ENCODE measurements at places on chromosomes 2 and 18. TPM values are rescaled to one million over a fixed set of nuclear protein-coding genes. Genes with fewer than 3 reads are reported as not detected.
A peak's percentile ranks its signal among the peaks of the same experiment; 100 is the strongest.

The CCBE1 gene
- under 0.01 TPM for total RNA-seq

The NAT8 gene
- total RNA-seq, result not detected

GRCh38 chr18:3397786-3398185 lies 52.2 kb upstream of the TGIF1 start:
- DNase-seq, result no peak

- no peak for DNase-seq
Observed at GRCh38 chr18:58549814-58550339, 79.0 kb downstream of the ALPK2 start.

The SOCS6 gene
- 14.2 TPM for total RNA-seq

GRCh38 chr2:100041946-100042345 lies 100.4 kb downstream of the AFF3 start:
- DNase-seq, result no peak

The TMEM17 gene
- total RNA-seq, result 1.1 TPM

The LYG2 gene
- not detected for total RNA-seq

DNA sequence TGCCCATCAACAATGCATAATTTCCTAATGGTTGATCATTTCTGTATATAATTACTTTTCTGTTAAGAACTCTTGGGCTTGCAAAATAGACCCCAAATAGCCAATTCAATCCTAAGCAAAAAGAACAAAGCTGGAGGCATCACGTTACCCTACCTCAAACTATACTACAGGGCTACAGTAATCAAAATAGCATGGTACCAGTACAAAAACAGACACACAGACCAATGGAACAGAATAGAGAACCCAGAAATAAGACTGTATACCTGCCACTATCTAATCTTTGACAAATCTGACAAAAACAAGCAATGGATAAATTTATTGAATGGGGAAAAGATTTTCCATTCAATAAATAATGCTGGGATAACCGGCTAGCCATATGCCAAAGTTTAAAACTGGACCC lies 78.8 kb downstream of the NR4A2 start:
- DNase-seq, result no peak

- no peak for DNase-seq
Observed at GRCh38 chr2:129909651-129910418, 69.6 kb upstream of the RAB6C start.

DNA sequence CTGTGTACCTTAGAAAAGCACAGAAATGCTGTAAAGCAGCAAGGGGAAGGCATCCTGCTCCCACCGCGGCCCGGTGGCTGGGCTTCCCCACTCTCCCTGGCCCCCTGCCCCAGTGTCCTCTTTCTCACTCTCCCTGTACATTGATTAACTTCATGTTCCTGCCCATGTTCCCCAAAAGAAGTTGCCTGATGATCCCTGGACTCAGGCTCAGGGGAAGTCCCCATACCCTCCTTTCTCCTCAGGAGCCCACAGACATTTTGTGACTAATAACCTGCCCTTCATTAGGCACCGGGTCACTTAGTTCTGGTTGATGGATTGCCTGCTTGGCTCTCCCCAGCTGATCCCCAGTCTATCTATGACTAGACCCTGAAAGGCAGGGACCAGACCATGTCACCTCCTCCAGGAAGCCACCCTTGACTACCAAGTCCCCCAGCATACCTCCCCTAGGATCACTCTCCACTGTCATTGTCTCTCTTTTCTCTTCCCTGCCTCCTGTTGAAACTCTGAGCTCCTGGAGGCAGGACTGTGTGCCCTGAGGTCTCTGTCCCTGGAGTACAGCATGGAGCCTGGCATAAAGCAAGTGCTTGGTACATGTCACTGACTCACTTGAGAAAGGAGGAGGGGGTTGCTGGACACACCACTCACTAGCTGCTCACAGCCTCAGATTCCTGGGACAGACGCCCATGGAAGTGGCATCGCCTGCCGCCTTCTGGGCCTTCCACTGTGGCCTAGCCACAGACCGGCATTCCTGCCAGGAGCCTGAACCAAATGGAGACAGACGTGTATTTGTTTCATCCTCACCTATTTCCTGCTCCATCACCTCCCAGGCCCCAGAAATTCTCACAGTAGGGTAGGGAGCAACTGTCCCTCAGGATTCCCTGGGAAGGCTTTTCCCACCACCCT lies 13.5 kb downstream of the MALL start:
- peak; percentile 32 for DNase-seq

The NOSTRIN gene
- total RNA-seq, result 0.40 TPM

The HOXD10 gene
- 4.4 TPM for total RNA-seq

GRCh38 chr2:20224164-20224715 lies 690 bp downstream of the SDC1 start:
- no peak for DNase-seq

- no peak for DNase-seq
Observed at GRCh38 chr2:203440671-203441070, 94.4 kb downstream of the RAPH1 start.

GRCh38 chr2:20150806-20151571 lies 73.9 kb downstream of the SDC1 start:
- no peak for DNase-seq

- DNase-seq, result peak; percentile 68
Observed at GRCh38 chr2:73112026-73112912, 479 bp downstream of the RAB11FIP5 start.

The ITPRIPL1 gene
- total RNA-seq, result 2.0 TPM

The CCDC141 gene
- 0.87 TPM for total RNA-seq

GRCh38 chr2:152335726-152336118 lies 748 bp downstream of the FMNL2 start:
- no peak for DNase-seq

DNA sequence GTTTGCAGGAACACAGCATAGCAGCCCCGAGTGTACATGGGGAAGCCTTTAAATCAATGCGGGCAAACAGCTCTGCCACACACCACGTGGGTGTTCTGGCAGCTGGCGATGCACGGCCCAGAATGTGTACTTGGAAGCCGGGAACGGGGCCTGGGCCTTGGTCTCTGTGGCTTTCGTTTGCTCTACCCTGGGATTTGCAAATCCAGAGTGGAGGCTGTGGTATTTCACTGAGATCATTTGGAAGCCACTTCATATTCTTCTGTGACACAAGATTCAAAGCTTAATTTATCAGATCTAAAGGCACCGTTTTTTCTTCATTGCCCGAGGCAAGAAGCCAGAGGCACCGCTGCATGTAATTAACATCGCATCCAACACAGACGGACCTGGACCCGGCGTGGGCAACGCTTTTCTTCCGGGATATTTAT lies 246.3 kb upstream of the MYT1L start:
- DNase-seq, result no peak

DNA sequence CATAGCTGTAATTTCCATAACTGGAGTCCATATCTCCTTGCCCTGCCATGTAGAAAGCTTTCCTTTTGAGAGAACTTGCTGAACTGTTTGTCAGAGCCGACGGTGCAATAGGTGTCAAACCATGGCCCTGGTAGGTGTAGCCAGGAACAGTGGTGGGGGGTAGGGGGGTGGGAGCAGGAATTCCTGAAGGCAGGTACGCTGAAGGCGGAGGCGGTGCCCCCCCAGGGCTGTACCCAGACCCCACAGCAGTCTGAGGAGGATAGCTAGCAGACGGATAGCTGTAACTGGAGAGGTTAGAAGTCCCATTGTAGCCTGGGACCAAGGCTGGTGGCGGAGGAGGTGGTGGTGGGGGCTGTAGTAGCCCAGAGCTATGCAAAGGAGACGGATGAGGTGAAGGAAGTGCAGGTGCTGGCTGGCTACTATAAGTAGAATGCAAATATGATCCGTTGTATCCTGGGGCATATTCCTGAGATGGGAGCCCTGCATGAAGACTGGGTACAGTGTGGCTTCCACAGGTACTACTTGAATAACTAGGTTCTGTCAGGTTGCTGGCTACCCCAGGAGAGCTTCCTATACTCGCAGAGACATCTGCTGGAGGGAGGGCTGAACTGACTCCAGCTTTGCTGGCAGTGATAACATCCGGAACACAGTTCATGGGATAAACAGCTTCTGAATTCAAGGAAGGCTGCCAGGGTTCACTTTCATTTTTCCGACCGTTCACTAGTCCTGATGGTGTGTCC lies 124.8 kb downstream of the FIGN start:
- peak; percentile 3 for DNase-seq

DNA sequence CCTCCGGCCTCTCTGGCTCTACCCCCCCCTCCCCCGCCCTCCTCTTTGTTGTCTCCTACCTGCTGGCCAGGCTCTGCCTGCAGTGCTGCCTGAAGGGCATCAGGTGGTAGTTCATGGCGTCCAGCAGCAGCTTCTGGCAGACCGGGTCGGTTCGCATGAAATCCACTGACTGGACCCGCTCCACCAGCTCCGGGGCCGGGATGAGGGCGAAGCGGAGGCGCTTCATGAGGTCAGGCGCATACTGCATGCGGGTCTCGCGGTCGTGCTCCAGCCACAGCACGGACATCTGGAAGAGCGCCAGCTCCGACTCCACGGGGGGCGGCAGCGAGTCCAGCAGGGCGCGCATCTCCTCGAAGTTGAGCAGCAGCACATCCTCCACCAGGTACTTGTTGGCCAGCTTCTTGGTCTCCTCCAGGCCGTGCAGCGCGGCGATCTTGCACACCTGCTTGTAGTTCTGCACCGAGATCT lies 3.2 kb downstream of the KLHL14 start:
- peak; percentile 20 for DNase-seq

- DNase-seq, result no peak
Observed at GRCh38 chr2:159126432-159127022, 158.1 kb downstream of the TANC1 start.

The VWC2L gene
- not detected for total RNA-seq

DNA sequence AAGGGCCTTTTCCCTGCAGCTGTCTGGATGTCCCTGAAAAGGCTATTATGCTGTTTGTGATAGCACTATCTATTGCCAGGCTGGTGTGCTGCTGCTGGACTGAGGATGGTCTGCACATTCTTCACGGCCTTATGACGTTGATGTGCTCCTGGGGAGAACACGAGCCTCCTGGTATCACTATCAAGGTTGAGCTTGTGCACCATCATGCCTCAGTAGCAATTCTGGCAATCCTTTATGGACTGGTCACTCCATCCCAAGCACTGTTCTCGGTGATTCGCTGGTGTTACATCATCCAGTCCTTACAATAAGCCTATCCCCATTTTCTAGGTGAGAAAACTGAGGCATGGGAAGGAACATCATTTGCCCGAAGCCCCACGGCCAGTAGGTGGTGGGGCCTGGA lies 18.2 kb upstream of the CCBE1 start:
- no peak for DNase-seq

The THSD7B gene
- total RNA-seq, result not detected

DNA sequence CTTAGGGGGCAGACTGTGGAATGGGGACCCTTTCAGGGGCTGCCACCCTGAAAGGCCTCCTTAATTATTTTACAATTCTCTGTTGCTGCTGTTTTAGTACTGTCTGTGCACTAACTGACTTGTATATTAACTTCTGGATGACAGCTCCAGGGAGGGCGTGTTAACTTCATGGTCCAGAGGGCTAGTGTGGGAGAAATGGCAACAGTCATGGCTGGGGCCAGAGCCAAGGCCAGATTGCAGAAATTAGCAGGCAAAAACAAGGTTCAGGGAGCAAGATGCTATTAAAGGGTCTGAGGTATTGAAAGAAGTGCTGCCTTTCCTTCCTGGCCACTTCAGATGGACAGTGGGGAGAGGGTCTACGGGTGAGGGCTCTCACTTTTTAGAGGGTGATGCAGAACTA lies 9.1 kb downstream of the WIPF1 start:
- no peak for DNase-seq

GRCh38 chr18:12628706-12629702 lies 28.9 kb downstream of the SPIRE1 start:
- DNase-seq, result peak; percentile 76

DNA sequence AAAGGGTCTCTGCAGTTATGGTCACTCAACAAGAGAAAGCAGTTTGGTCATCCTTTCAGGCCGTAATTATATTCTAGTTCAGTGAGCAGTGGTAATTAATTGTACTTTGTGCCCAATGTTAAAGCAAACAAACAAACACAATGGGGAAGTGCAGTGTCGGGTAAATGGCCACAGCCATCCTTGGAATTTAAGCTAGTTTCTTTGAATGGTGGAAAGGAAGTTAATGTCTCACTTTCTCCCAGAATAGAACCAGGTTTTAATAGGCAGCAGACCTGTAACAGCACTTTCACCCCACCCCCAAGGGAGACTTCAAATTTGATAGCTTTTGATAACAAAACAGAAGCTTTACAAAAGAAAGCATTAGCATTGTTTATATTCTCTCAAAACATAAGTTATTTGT lies 20.0 kb upstream of the ITGAV start:
- DNase-seq, result no peak

DNA sequence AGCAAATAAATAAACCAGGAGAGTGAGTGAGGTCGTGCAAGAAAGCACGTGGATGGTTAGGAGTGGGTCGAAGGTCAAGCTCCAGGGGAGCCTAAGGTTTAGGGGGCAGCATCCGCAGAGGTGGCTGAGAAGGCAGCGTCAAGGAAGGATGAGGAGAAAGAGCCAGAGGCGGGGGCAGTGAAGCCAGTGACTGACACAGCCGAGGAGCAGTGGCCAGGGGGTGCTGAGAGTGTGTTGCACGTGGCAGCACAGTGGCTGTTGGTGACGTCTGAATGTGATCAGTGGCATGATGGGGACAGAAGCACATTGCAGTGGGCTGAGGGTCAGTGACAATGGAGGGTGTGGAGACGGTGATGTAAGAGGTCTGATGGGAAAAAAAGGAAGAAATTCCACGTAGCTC lies 13.7 kb upstream of the FHL2 start:
- no peak for DNase-seq

The ERBB4 gene
- total RNA-seq, result under 0.01 TPM

GRCh38 chr2:219198974-219199373 lies 7.6 kb upstream of the ZFAND2B start:
- DNase-seq, result no peak

DNA sequence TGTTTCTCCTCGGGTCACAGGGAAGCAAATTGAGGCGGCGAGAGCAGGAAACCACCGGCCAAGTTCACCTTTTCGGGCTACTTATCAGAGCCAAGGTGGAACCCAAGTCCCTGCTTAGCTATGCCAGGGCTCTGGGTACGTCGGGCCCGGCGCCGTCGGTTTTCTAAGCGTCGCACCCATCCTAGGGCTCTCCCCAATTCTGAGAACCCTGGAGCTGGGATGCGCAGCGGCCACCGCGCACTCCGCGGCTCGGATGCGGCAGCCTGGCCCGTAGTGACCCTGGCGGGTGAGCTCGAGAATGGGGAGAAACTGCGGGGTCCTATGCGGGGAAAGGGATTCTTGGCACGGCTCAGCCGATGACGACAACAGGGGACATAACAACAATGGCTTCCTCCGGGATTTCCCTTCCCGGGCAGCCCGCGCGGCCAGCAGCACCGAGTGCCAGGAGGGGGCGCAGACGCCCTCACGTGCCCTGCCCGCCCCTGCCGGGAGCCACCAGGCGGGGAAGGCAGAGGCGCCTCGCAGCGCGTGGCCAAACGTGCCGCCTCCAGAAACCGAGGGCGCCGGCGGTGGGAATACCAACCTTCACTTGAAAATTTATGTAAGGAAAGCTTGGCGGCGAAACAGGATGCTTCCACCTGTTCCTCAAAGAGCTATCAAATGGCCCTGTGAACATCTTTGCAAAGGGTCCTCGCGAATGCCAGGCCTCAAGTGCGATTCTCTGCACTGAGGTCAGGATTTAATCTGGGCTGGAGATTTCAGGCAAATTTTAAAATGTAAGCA lies 2.1 kb upstream of the SLC30A3 start:
- peak; percentile 73 for DNase-seq

DNA sequence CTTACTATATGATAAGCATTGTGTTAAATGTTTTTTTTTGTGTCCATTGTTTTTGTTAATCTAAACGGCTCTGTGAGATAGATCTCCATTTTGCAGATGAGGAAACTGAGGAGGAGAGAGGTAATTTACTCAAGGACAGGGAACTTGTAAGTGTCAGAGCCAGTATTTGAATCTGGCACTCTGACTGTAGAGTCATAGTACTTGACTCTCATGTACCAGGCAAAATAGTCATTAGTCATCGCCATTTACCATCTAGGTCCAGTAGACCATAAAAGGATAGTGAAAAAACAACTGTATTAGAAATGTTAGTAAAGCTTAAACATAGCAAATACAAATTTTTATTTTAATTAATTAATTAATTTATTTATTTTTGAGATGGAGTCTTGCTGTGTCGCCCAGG lies 4.8 kb downstream of the PSMD14 start:
- DNase-seq, result peak; percentile 18
